NCI-H526 (cell line): ENCODE measurements at places on chromosomes 4 and X.

GRCh38 chrX:56975611-56976010 is 19.7 kb downstream of the SPIN3 start:
- no peak for DNase-seq

DNA sequence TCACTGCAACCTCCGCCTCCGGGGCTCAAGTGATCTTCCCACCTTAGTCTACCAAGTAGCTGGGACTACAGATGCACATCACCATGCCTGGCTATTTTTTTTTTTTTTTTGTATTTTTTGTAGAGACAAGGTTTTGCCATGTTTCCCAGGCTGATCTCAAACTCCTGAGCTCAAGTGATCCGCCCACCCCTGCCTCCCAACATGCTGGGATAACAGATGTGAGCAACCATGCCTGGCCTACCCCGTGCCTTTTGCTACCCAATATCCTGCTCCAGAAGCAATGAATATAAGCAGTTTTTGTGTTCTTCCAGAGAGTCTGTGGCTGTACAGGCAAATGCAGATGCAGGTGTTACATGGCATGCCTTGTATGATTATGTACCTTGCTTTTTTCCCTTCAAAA is 50.5 kb downstream of the TBC1D14 start:
- DNase-seq, result no peak

GRCh38 chr4:23165669-23166068 is 472.9 kb downstream of the GBA3 start:
- DNase-seq, result no peak

GRCh38 chrX:34401411-34401810 is 255.7 kb downstream of the TMEM47 start:
- DNase-seq, result no peak

- DNase-seq, result no peak
These were observed 350.9 kb downstream of the CAMK2D start for GRCh38 chr4:113410686-113411085.

- DNase-seq, result no peak
These were observed 356.6 kb upstream of the MAGEB2 start for GRCh38 chrX:29858714-29859113.

- DNase-seq, result no peak
These were observed 359.2 kb upstream of the TEX13C start for GRCh38 chrX:124960454-124960853.

- no peak for DNase-seq
These were observed 25.8 kb upstream of the USP46 start for GRCh38 chr4:52684896-52685295.

- DNase-seq, result no peak
These were observed 19.4 kb downstream of the FHIP1A start for GRCh38 chr4:151428346-151428745.

DNA sequence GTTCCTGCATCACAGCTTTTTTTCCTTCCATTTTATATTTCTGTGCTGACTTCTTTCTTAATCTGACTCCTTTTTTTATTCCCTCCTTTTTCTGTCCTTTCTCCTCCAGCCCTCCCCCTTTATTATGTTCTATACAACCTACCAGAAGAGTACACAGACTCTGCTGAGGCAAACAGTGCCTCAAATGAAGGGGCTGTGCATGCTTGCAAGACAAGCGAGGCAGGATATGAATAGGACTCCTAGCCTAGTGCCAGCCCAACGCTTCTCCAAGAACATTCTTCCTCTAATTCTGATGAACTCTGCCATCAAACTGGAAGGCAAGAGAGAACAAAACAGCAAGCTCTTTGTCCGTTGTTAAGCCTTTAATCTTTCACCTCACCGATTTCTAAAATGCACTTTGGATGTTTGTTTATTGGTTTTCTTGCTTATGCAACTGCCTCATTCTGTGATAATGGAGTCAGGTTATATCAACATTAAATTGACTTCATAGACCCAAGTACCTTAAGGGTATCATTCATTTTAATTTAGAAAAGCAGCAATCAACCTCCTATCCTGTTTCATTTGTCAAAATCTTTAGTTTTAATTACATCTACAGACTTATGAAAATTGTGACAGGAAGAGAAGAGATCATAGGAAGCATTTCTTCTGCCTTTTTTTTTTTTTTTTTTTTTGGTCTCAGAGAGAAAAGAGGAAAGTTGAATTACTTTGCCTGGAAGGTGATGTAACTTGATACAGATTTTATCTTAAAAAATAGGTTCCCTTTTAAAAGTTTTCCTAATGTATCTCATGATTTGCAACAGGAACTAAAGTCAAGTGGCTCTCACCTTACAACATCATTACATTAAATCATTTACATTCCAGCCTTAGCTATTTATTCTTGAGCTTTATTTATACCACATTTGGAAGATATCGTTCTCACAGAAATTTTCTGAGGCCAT is 284.7 kb upstream of the FTHL17 start:
- no peak for DNase-seq

DNA sequence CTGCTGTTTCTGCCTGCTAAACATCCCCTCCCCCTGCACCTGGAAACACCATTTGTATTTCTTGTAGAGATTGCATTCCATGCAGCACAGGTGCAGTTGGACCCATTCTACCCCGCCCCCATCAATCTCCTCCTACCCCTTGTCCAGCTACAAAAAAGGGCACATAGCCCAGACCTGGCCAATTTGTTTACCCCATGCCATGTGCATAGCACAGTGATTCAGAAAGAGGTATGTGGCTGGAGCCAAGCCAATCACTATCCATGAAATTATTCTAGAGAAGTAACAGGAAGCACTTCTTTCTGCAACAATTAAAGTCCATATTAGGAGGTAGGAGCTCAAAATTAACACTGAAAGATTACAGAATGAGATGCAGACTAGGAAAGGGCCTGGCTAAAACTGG is 20.2 kb upstream of the TMEM184C start:
- no peak for DNase-seq

DNA sequence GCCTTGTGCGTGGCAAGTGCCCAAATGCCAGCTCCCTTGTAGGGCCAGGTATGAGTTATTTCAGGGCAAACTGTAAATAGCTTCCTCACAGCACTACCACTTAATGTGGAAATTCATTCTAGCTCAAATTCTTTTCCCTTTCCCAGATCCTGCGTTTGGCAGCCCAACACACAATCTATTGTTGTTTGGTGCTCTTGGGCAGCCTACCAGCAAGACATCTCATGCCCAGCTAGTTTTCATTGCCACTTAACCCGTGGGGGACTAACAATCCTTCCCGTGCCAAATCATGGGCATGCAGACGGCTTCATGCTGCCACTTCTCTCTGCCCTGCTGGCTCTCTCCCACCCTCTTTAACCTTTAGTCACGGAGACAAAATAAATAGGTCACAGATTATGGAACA is 454.2 kb downstream of the GRIA2 start:
- DNase-seq, result no peak

GRCh38 chr4:97116511-97116910 is 1026.8 kb downstream of the STPG2 start:
- no peak for DNase-seq

DNA sequence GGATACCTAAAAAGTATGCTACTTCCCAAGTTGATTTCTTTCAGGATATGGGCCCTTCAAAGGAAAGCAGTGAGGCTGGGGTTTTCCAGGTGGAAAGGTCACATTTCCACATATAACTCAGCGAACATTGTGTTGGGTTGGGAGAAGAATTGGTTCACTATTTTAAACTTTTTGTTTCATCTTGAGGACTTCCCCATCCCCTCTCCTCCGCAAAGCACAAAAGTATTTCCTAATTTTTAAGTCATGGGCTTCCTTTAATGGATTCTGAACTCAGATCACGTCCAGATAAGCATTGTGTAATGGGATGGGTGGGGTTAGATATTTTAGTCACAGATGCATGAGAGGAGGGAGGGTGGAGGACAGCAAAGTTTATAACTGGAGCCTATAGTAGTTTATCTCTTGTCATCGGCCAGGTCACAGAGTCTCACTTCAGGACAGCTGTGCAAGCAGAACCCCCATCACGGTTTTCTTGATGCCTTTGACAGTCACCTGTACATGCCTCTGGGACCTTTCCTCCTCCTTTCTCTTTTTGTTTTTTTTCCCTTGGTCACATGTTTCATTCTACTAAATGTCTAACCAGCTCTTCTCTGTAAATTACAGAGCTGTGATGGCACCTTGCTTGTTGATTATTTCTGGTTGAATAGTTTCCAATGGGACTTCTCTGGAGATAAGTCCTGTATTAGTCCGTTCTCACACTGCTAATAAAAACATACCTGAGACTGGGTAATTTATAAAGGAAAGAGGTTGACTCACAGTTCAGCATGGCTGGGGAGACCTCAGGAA is 115.4 kb downstream of the PTTG2 start:
- no peak for DNase-seq

DNA sequence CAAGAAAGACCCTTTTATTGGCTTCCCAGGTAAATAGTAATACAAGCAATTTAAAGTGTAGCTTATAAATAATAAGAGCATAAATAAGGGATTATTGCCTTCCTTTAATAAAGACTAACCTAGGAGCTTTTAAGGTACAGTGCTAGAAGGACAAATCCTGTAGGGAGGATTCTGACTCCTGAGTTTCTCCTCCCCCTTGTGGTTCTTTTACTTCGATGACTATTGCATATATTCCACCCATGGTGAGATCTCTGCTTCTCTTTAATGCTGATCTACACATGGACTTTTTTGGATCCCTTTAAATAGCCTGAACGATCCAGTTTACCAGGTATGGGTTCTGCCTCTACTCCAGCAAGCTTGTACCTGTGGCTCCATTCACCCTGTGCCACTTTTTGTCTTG is 2.5 kb downstream of the GALNT7 start:
- peak; percentile 18 for DNase-seq

GRCh38 chr4:44662623-44663005 is 11.2 kb upstream of the YIPF7 start:
- DNase-seq, result no peak

DNA sequence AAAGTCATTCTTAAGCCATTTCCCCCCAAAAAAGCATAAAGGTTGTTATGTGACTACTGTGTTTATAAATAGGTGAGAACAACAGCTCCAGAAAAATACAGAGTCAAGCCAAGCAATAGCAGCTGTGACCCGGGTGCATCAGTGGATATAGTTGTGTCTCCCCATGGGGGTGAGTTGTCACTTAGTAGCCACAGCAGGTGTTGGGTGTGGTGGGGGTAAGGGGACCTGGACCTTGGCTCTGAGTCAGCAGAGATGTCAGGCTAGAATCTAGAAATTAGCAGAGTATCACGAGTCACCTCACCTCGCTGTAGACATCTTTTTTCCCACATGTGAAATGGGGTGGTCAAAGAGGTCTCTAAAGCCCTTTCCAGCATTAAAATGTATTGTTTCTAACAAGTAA is 42.4 kb downstream of the MOSPD2 start:
- DNase-seq, result no peak

DNA sequence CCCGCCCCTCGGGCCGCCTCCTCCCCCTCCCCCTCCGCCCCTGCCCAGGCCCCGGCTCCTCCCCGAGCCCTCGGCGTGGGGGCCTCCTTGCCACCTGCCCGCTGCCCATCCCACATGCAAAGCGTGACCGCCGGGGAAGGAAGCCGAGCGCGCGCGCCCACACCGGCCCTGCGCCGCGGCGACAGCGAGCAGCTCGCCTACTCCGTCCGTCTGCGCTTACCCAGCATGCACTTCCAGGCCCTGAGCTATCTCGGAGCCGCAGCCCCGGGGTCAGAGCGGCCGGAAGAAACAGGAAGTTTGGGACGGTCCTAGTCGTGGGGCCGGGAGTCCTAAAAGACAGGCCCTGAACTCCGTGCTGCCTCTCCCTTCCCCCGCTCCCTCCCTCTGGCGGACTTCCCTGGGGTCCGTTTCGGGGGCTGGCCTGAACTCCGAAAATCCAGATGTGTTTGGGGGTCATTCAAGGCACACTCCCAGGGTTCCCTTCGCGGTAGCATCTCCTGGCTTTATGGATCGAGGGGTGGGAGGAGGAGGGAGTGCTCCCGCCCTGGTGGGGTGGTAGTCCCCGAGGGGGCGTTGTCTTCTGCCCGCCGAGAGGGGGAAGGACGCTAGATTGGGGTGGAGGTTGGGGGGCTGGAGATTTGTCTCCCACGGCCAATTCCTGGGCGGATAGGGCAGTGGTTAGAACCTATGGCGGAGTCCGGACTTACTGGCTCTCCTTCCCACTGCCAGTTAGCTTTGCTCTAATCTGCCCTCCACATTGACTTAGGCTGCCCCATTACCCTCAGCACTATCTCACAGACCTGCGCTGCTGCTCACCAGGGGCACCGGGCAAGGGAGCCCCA is 25.0 kb upstream of the BCORL1 start:
- peak; percentile 61 for DNase-seq

GRCh38 chr4:1109898-1110506 is 3.4 kb downstream of the RNF212 start:
- no peak for DNase-seq

DNA sequence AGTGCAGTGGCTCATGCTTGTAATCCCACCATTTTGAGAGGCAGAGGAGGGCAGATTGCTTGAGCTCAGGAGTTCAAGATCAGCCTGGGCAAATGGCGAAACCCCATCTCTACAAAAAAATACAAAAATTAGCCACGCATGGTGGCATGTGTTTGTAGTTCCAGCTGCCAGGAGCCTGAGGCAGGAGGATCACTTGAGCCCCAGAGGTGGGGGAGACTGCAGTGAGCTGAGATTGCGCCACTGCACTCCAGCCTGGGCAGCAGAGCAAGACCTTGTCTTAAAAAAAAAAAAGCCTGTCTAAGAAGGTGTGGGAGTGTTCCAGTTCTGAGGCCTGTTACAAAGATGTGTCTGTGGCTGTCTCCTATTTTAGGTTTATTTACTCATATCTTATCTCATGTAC is 38.0 kb downstream of the PI4K2B start:
- no peak for DNase-seq

GRCh38 chrX:110795645-110796406 is at the start of gene CHRDL1:
Gene CHRDL1, minus strand, starts transcription at chrX:110795817. Its CDS starts 3,636 bp downstream, at chrX:110792181.
- peak; percentile 80 for DNase-seq

DNA sequence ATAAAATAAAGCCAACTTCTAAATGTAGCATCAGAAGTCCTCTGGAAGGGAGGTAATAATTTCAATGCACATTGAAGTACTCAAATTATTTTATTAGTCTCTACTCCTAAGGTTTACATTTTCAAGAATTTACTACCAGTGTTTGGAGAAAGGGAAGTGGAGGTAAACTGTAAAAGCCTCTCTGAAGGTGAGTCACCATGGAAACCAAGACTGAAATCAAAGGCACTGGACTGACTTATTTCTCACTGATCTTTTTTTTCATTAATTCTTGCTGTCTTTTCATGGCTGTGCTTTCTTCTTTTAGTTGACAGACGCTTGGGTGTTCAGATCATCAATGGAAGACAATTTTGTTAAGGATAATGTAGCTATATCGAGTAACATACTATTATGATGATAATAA is 9.7 kb downstream of the SLC39A8 start:
- no peak for DNase-seq
